ENCODE measurements at places on chromosomes 3 and 15. TPM values are rescaled to one million over a fixed set of nuclear protein-coding genes. Genes with fewer than 3 reads are reported as not detected.
A peak's percentile ranks its signal among the peaks of the same experiment; 100 is the strongest.

- H3K4me3 ChIP-seq, result no peak overlapping the region
- H3K27ac ChIP-seq, result no peak overlapping the region
- H3K4me1 ChIP-seq, result peaks cover 4% of the 10 kb centered on the region
- no peaks in the 10 kb centered on the region for H3K27me3 ChIP-seq
Observed at GRCh38 chr3:108462899-108463298, 47.5 kb downstream of the MYH15 start.

- H3K27me3 ChIP-seq, result no peaks in the 10 kb centered on the region
- H3K27ac ChIP-seq, result peak overlapping the region; percentile 66
- H3K4me1 ChIP-seq, result peaks cover 69% of the 10 kb centered on the region
- H3K36me3 ChIP-seq, result no peaks in the 10 kb centered on the region
Observed at GRCh38 chr3:10223676-10224639, 24.3 kb upstream of the TATDN2 start.

DNA sequence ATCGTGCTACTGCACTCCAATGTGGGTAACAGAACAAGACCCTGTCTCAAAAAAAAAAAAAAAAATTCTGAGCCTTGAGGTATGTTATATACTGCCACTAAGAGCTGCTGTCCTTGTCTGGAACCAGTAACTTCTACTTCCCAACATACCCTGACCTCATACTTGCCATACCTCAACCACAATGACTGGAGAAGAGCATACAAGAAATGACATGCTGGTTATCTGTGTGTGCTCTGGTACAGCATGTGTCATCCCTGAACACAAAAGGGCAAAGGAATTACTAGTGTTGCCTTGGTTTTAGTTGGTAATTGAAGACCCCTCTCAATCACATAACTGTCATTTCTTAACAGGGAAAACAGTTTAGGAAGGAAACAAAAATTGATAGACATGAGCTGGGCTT is 54.5 kb downstream of the MRPS25 start:
- H3K4me1 ChIP-seq, result no peaks in the 10 kb centered on the region
- no peaks in the 10 kb centered on the region for H3K27me3 ChIP-seq
- no peak overlapping the region for H3K27ac ChIP-seq
- H3K4me3 ChIP-seq, result no peak overlapping the region
- no peak for DNase-seq

DNA sequence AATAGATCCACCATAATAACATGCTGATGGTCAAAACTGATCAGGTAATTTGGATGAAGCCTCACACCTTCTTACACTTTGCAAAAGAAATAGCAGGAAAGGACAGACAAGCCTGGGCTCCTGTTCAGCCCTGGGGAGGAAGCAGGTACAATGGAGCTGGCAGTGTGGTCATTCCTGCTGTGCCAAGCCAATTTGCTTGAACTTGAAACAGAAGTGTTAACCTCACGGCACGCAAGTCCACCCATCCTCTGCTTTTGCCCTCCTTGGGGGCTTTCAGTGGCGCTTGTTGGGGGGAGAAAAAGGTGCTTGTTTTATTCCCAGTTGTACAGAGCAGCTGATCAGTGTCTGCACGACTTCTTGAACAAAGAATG is 36.8 kb upstream of the RFTN1 start:
- no peaks in the 10 kb centered on the region for H3K36me3 ChIP-seq
- no peaks in the 10 kb centered on the region for H3K27me3 ChIP-seq

Gene ZPLD1
- polyA plus RNA-seq, result not detected

Gene LRRIQ4
- polyA plus RNA-seq, result not detected

Gene LRRC57
- polyA plus RNA-seq, result 36.6 TPM

Gene TEX55
- polyA plus RNA-seq, result not detected

DNA sequence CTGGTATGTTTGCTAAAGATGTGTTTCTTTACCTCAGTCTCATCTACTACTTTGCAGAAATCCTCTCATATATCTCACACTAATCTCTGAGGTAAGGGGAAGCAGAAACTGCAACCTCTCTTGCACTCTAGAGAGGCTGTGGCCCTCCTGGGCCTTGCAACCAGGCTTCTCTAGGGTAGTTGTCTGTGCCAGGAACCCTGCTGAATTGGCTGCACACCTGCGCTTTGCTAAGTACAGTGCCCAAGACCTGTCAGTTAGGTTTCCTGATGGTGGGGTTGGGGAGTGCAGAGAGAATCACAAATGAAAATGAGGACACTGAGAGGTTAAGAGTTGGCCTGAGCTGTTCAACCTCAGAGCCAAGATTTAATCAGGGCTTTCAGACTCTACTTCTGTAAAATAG is 117.2 kb upstream of the PLXNA1 start:
- no peak for DNase-seq
- no peaks in the 10 kb centered on the region for H3K36me3 ChIP-seq
- H3K4me1 ChIP-seq, result no peaks in the 10 kb centered on the region
- H3K27ac ChIP-seq, result no peak overlapping the region
- no peaks in the 10 kb centered on the region for H3K27me3 ChIP-seq

DNA sequence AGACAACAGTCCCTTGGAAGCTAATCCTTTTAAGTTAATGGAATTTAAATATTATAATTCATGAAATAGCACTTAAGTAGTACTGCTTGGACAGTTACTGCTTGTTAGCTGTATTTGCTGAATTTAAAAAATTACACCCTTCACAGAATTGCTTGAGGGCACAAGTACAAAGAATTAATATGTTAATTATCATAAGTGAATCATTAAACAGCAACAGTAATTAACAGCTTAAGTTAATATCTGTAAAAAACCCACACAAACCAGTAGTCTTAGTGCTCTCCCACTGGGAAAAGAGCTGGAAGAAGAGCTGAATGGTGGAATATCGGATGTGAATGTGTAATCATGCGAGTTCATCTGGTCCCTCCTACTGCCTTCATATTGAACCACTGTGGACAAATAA is 232.0 kb downstream of the CD47 start:
- no peaks in the 10 kb centered on the region for H3K36me3 ChIP-seq
- H3K4me1 ChIP-seq, result peaks cover 16% of the 10 kb centered on the region
- H3K27ac ChIP-seq, result no peak overlapping the region
- H3K27me3 ChIP-seq, result no peaks in the 10 kb centered on the region
- H3K4me3 ChIP-seq, result no peak overlapping the region

Gene CHRD
- polyA plus RNA-seq, result not detected

Gene NAALADL2
- polyA plus RNA-seq, result not detected

GRCh38 chr3:16897254-16897926 is 12.6 kb downstream of the PLCL2 start:
- peaks cover 92% of the 10 kb centered on the region for H3K4me1 ChIP-seq
- H3K27me3 ChIP-seq, result no peaks in the 10 kb centered on the region
- H3K36me3 ChIP-seq, result no peaks in the 10 kb centered on the region
- H3K27ac ChIP-seq, result peak overlapping the region; percentile 80

DNA sequence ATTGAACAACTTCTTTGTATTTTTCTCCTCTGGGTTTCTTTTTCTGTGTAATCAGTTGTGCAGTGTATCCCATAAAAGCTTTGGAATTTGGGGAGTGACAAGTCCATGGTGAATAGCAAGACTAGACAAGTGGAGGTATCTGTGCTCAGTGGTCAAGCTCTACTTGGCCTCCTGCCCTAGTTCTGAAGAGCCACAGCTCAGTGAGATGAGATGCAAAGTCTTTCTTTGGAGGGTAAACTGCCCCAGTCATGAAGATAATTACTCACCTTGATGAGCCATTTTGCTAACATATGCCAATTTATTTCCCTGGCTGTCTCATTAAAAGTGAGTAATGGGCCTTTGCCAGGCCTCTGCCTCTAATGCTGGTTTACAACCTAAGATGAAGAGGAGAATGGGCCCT is 271.2 kb upstream of the TRIM42 start:
- H3K27ac ChIP-seq, result no peak overlapping the region
- no peak for DNase-seq
- no peak overlapping the region for H3K4me3 ChIP-seq
- H3K4me1 ChIP-seq, result no peaks in the 10 kb centered on the region

DNA sequence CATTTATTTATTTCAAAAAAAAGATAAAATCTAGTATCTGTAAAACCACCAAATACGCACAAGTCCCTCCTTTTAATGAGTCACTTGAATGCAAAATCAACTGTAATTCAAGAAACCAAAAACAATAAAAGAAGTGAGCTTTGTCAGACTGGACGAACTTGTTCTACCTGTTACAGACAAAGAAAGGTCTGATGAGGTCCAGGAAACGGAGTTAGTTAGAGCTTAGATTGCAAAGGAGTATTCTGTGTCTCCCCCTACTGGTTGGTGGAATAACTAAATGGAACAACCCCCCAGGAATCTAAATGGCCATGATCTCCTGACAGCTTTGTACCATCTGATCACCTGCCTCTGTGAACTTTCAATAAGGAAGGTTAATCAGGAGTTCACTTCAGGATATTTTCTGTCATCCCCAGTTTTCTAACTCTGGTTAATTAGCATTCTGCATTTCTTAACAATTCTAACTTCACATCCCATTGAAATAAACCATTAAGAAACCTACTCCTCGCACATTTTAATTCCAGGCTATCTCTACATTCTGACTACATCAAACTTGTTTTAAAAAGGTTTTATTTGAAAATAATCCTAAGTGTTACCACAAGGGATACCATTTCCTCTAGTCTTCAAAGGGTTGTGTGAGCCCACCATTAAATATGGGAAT is 333.0 kb upstream of the SATB1 start:
- H3K36me3 ChIP-seq, result no peaks in the 10 kb centered on the region
- H3K27ac ChIP-seq, result no peak overlapping the region
- no peak overlapping the region for H3K4me3 ChIP-seq
- no peaks in the 10 kb centered on the region for H3K27me3 ChIP-seq

- H3K4me1 ChIP-seq, result peaks cover 33% of the 10 kb centered on the region
- no peaks in the 10 kb centered on the region for H3K36me3 ChIP-seq
- no peak overlapping the region for H3K4me3 ChIP-seq
- H3K27me3 ChIP-seq, result no peaks in the 10 kb centered on the region
- no peak overlapping the region for H3K27ac ChIP-seq
Observed at GRCh38 chr15:63983061-63983711, 63.1 kb downstream of the DAPK2 start.

Gene SERINC4
- polyA plus RNA-seq, result not detected

DNA sequence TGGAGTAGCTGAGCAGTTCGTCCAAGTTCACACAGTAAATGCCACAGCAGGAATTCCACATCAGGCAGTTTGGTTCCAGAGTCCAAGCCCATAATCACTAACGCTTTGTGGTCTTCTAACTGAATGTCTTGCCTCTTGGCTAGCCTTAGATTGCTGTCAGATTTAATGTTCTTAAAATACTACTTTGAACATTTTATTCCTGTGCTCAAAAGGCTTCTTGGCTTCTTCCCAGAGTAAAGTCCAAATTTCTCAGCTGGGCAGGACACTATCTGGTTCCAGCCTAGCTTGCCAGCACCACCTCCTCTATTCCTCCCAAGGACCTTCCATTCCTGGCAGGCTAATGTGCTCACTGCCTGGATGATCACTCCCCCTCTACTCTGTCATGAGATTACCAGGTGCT is 256.9 kb downstream of the SQOR start:
- no peaks in the 10 kb centered on the region for H3K27me3 ChIP-seq
- H3K36me3 ChIP-seq, result no peaks in the 10 kb centered on the region
- H3K4me3 ChIP-seq, result no peak overlapping the region
- no peak overlapping the region for H3K27ac ChIP-seq
- DNase-seq, result no peak

Gene ALDH1L1
- polyA plus RNA-seq, result not detected

- no peak for DNase-seq
- H3K27me3 ChIP-seq, result no peaks in the 10 kb centered on the region
- H3K27ac ChIP-seq, result no peak overlapping the region
- no peaks in the 10 kb centered on the region for H3K4me1 ChIP-seq
- H3K36me3 ChIP-seq, result no peaks in the 10 kb centered on the region
Observed at GRCh38 chr15:50224606-50225005, 40.9 kb downstream of the HDC start.

GRCh38 chr3:14304101-14305045 is 98.0 kb upstream of the SLC6A6 start:
- no peaks in the 10 kb centered on the region for H3K4me1 ChIP-seq
- no peaks in the 10 kb centered on the region for H3K36me3 ChIP-seq
- no peak overlapping the region for H3K27ac ChIP-seq

Gene GOLGA6D
- not detected for polyA plus RNA-seq

Gene C3orf22
- polyA plus RNA-seq, result not detected

GRCh38 chr3:48446425-48447193 is at the start of gene ATRIP:
ATRIP (plus strand) TSS chr3:48446737; CDS start chr3:48446846, 109 bp downstream.
- H3K27ac ChIP-seq, result peak within 1 kb of the TSS; percentile 69
- peak within 1 kb of the TSS; percentile 61 for H3K4me3 ChIP-seq
- DNase-seq, result peak; percentile 89
- H3K27me3 ChIP-seq, result no peaks in the 10 kb centered on the region

DNA sequence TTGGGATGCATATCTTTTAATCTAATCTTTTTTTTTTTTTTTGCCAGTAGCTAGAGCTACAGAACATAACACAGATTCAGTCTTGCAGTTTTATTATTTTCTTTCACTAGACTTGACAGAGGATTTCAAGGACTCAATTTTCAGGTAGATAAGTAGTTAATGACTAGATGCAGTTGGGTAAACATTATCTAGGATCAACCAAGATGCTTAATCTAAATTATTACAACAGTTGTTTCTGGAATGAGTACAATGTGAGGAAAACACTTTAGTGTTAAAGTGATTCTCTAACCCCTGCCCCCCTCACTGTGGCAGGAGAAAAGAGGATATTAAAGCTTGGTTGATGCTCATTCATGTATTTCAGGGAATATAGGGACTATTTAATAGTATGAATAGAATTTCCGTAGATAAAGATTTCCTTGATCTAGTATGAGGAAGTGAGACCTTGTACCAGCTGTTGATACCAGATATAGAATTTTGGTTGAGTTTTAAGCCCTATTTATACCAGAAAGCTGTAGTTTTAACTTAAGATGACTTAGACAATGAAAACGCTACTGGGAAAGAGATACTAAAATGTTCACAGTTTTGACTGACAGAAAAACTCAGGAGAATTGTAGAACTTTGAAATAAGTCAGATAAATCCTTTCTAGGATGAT is 389.0 kb upstream of the C2CD4B start:
- peaks cover 10% of the 10 kb centered on the region for H3K4me1 ChIP-seq
- no peaks in the 10 kb centered on the region for H3K36me3 ChIP-seq
- H3K4me3 ChIP-seq, result no peak overlapping the region
- H3K27me3 ChIP-seq, result no peaks in the 10 kb centered on the region

- H3K4me1 ChIP-seq, result no peaks in the 10 kb centered on the region
- no peaks in the 10 kb centered on the region for H3K36me3 ChIP-seq
- no peak overlapping the region for H3K27ac ChIP-seq
- no peak overlapping the region for H3K4me3 ChIP-seq
- H3K27me3 ChIP-seq, result no peaks in the 10 kb centered on the region
Observed at GRCh38 chr3:194522579-194523046, 35.8 kb upstream of the ATP13A3 start.

- peak; percentile 34 for DNase-seq
- no peak overlapping the region for H3K27ac ChIP-seq
- no peaks in the 10 kb centered on the region for H3K36me3 ChIP-seq
- H3K27me3 ChIP-seq, result no peaks in the 10 kb centered on the region
- H3K4me3 ChIP-seq, result no peak overlapping the region
- peaks cover 7% of the 10 kb centered on the region for H3K4me1 ChIP-seq
Observed at GRCh38 chr3:159828542-159828943, 160.1 kb upstream of the IL12A start.

- no peak overlapping the region for H3K4me3 ChIP-seq
- H3K27me3 ChIP-seq, result no peaks in the 10 kb centered on the region
- no peak for DNase-seq
- H3K27ac ChIP-seq, result no peak overlapping the region
Observed at GRCh38 chr15:52515343-52515742, 13.3 kb downstream of the MYO5A start.

- no peak overlapping the region for H3K27ac ChIP-seq
- no peak overlapping the region for H3K4me3 ChIP-seq
- no peak for DNase-seq
- H3K27me3 ChIP-seq, result peaks cover 5% of the 10 kb centered on the region
- no peaks in the 10 kb centered on the region for H3K36me3 ChIP-seq
- H3K4me1 ChIP-seq, result no peaks in the 10 kb centered on the region
Observed at GRCh38 chr15:39896846-39897245, 23.2 kb downstream of the GPR176 start.
